ENCODE measurements at places on chromosomes 12 and 14.

DNA sequence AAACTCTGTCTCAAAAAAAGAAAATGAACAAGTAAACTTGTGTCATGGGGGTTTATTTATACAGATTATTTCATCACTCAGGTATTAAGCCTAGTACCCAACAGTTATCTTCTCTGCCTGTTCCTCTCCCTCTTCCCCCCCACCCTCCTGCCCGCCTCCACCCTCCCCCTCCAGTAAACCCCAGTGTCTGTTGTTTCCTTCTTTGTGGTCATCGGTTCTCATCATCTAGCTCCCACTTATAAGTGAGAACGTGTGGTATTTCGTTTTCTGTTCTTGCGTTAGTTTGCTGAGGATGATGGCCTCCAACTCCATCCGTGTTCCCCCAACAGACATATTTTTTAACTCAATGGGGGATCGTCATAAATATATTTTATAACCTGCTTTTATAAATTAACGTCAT lies 12.3 kb downstream of the IL31 start:
- DNase-seq: no peak

GRCh38 chr12:2450553-2450952 lies 344.2 kb upstream of the FKBP4 start:
- DNase-seq: no peak

DNA sequence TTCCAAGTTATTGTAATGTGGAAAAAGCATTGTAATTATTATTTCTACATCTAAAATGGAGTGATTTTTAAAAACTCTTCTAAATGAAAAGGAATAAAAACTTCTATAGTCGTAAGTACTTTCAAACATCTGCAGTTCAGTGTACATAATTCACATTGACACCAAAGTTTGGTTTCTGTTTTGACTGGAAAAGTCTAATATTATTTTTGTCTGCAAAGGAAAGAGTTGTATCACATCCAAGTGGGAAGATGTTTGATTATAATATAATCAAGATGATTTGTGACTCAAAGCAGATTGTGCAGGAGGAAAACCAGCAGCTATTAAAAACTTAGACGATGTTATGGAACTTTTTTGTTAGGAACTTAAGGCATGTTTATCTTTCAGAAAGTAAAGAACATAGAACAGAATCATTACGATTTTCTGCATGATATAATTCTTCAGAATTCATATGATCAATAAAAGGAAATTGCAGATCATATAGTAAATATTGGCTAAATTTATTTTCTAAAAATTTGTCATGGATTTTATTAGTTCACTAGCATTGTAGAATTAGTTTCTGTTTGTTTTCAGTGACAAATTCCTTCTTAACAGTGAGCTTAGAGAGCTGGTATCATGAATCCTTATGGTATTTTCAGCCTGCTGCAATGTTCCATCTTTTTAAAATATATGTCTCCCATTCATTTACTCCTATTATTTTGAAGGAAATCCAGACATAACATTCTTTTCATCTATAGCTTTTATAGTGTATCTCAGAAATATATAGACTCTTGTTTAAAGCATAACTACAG lies 145.8 kb downstream of the MIPOL1 start:
- no peak for DNase-seq

DNA sequence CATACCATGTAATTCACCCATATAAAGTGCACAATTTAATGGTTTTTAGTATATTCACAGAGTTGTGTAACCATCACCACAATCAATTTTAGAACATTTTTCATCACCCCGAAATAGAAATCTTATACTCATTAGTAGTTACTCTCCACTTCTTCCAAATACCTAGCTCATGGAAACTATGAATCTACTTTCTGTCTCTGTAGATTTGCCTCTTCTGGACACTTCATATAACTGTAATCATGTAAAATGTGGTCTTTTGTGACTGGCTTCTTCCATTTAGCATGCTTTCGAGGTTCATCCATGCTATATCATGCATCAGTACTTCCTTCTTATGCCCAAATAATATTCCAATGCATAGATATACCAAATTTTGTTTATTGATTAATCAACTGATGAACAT lies 10.8 kb downstream of the DNAI7 start:
- DNase-seq: no peak

DNA sequence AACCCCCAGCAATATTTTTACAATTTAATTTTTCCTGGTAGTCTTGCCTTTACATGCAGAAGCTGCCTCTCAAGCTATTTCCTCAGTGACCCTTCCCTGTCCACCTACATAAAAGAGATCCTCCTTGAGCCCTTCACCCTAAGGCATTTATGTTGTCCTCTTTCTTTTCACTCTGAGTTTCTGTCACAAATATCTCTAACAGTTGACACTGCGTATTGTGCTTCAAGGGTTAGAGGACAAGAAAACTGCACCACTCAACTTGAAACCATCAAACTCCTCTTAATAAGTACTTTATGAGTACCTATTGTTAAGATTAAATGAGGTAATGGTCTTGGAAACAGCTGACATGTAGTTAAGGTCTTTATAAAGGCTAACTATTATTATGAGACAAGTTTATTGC lies 557.7 kb downstream of the TRHDE start:
- no peak for DNase-seq

DNA sequence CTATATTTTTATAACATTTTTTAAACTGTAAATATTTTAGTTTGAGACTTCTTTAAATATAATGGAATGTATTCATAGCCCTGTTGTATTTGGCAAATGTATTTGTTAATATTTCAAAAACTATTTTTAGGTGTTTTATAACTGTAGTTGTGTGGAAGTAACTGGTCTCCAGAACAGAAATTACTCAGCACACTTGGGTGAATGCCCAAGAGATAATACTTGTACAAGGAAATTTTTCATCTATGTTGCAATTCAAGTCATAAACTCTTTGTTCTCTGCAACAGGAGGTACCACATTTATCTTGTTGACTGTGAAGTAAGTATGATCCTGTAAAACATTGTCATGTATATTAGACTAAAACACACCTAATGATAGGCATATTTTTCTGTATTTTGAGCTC lies 72.8 kb downstream of the SLCO1B3 start:
- no peak for DNase-seq

DNA sequence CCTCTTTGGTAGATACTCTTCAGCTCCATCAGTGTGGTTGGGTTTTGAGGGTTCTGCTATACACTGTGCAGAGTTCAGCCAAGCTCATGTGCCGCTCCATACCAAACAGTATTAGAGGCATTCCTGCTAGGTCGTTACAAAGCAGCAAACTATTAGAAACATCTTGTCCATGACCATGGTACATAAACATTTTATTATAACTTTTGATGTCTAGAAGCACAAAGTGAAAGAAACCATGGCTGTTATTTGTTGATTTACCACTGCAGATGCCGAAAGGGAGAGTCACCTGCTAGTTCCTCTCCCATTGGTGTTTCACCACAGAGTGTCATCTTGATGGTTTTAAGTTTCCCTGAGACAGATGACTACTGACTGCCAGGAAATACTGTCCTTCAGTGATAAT lies 242.0 kb downstream of the ADAMTS20 start:
- DNase-seq: no peak

DNA sequence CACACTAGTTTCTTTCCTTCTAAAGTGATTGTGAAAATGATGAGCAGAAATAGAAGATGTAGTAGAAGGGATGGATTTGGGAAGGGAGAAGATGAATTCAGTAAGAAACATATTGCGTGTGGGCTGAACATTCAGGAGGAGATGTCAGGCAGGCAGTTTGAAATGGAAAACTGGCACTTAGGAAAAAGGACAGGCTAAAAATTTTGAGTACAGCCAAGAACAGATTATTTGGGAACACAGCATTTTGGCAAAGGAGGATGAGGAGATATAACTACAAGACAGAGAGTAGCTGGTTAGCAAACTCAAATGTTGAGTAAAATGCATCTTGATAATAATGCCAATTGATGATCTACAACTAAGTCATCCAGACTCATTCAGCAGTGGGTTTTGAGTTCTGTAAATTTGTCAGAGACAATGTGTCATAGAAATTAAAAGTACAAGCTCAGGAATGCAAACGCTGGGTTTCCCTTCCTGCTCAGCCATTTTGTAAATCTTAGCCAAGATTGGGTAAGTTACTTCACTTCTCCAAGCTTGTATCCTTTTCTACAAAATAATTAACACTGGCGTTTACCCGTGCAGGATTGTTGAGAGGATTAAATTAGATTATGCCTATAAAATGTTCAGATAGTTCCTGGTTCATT lies 255.0 kb downstream of the NAV3 start:
- no peak for DNase-seq

Measured in 8988T (cell line).